Gastrocnemius medialis (tissue), 4 donors: ENCODE measurements at places on chromosomes 16 and 17. TPM values are rescaled to one million over a fixed set of nuclear protein-coding genes. Genes with fewer than 3 reads are reported as not detected.

- H3K27me3 ChIP-seq, result no peaks in the 10 kb centered on the region
- H3K4me1 ChIP-seq, result peaks cover 39% of the 10 kb centered on the region
- H3K4me3 ChIP-seq, result no peak overlapping the region
- peak overlapping the region; percentile 82 for H3K27ac ChIP-seq
- H3K36me3 ChIP-seq, result no peaks in the 10 kb centered on the region
- no peak for DNase-seq
These were observed 5.8 kb downstream of the GPT2 start for GRCh38 chr16:46889942-46890300.

- peaks cover 22% of the 10 kb centered on the region for H3K4me1 ChIP-seq
- H3K36me3 ChIP-seq, result no peaks in the 10 kb centered on the region
- no peaks in the 10 kb centered on the region for H3K27me3 ChIP-seq
- DNase-seq, result no peak
- no peak overlapping the region for H3K27ac ChIP-seq
- peak overlapping the region; percentile 72 for H3K4me3 ChIP-seq
These were observed 3.8 kb downstream of the AXIN2 start for GRCh38 chr17:65557349-65558310.

The CORO6 gene
- 640 TPM for total RNA-seq

The C1QL1 gene
- not detected for total RNA-seq

GRCh38 chr17:83178533-83179304, 99.3 kb downstream of the METRNL start:
- H3K4me1 ChIP-seq, result no peaks in the 10 kb centered on the region

The ITGB3 gene
- total RNA-seq, result 1.9 TPM

DNA sequence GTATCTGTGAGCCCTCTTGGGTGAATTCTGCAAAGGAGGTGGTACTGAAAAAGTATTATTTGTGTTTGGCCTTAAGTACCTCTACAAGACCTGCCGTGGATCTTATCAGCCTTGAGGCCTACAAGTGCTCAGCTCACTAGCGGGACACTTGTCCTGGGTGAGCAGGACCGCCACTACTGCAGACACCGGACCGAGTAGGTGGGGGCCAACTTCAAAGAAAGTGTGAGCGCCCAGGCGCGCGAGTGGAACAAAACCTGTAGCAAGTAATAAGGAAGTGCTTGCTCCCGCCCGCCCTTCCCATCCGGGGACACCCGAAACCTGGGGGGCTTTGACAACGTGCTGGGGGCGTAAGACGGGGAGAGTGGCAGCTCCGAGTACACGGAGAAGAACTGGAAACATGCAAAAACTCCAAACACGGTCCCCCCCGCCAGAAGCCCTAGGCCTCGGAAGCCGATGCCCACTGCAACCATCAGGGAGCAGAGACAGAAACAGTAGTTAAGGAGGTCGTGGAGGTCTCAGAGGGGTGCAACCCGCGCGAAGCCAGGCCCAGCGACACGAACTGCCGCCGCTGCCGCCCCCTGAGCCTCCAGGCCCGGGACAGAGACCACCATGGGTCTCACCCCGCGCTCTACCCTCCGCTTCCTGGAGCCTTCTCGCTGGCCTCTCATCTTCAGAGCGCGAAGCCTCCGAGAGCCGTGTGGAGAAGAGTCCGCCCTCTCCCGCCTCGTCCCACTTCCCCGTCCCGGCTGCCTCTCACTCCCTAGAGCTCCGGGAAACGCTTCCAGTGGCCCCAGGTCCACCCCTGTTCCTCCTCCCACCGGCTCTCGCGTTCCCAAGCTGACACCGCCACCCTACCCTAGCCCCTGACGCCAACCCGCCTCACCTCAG, 537 bp downstream of the CNOT1 start:
- H3K36me3 ChIP-seq, result peaks cover 13% of the 10 kb centered on the region
- peak overlapping the region; percentile 95 for H3K27ac ChIP-seq
- H3K27me3 ChIP-seq, result no peaks in the 10 kb centered on the region
- H3K4me1 ChIP-seq, result peaks cover 35% of the 10 kb centered on the region

DNA sequence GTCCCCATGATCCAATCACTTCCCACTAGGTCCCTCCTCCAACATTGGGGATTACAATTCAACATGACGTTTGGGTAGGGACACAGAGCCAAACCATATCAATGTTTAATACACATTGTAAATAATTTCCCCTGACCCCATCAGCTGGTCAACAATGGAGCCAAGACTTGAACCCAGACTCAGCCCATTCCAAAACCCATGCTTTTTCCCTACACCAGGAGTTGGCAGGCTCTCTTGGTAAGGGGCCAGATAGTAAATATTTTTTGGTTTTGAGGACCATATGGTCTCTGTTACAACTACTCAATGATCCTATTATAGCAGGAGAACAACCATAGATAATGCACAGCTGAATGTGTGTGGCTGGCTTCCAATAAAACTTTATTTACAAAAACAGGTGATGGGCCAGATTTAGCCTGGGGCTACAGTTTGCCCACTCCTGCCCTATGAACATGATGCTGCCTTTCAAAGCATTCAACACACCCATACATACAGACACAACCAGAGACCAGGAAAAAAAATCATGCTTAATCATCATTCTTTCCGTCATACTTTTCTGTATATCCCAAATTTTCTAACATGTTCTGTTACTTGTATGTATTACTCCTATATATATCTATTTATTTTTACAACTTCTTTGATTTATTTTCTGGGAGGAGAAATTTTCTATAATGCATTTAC, 22.1 kb upstream of the MSI2 start:
- H3K27ac ChIP-seq, result no peak overlapping the region
- no peak overlapping the region for H3K4me3 ChIP-seq
- H3K4me1 ChIP-seq, result no peaks in the 10 kb centered on the region
- DNase-seq, result no peak
- H3K36me3 ChIP-seq, result no peaks in the 10 kb centered on the region
- H3K27me3 ChIP-seq, result no peaks in the 10 kb centered on the region

DNA sequence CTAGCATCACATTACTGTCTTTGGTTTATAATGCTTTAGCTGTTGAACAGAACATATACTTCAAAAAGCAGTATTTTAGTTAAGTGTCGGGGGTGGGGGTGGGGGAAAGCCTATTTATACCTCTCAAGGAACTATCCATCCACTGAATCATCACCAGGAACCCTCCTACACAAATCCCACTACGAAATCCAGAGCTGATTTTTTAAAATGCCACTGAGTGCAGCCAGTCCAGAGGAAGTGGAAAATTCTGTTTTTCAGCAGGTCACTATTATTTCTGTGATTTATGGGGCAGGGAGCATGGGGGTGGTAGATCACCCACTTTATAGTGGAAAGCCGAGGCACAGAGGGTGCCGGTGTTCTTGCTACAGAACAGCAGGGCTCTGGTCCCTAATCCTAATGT, 284.1 kb downstream of the SOX9 start:
- H3K27ac ChIP-seq, result no peak overlapping the region
- no peaks in the 10 kb centered on the region for H3K36me3 ChIP-seq
- no peak overlapping the region for H3K4me3 ChIP-seq
- DNase-seq, result no peak
- H3K4me1 ChIP-seq, result no peaks in the 10 kb centered on the region
- no peaks in the 10 kb centered on the region for H3K27me3 ChIP-seq

- peaks cover 17% of the 10 kb centered on the region for H3K4me1 ChIP-seq
- H3K4me3 ChIP-seq, result no peak overlapping the region
- no peaks in the 10 kb centered on the region for H3K27me3 ChIP-seq
These were observed 12.1 kb downstream of the NDEL1 start for GRCh38 chr17:8447799-8448198.

DNA sequence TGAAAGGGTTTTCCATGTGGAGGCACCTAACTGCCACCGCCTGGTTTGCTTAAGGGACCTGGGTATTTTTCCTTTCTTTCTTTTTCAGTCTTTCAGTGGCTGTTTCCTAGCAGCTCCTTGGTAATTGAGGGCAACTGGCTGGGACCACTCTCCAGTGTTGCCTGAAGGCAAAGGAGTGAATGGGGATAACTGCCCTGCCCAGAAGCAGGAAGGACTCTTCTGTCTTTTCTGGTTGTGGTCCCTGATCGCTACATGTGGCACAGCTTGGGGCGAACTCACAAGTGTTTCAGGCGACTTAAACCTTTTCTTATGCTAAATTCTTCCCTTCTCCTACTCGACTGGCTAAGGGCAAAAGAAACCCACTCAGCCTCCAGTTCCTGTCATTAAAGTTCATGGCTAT, 10.1 kb upstream of the TMEM98 start:
- DNase-seq, result no peak
- H3K27ac ChIP-seq, result no peak overlapping the region
- no peak overlapping the region for H3K4me3 ChIP-seq
- H3K4me1 ChIP-seq, result no peaks in the 10 kb centered on the region
- H3K36me3 ChIP-seq, result no peaks in the 10 kb centered on the region

The NRN1L gene
- total RNA-seq, result 1.1 TPM

The ZNF423 gene
- 12.2 TPM for total RNA-seq

GRCh38 chr16:1919327-1919998, 1.2 kb upstream of the HS3ST6 start:
- H3K4me1 ChIP-seq, result no peaks in the 10 kb centered on the region
- no peak for DNase-seq
- H3K27ac ChIP-seq, result no peak overlapping the region
- H3K4me3 ChIP-seq, result no peak overlapping the region
- H3K27me3 ChIP-seq, result peaks cover 80% of the 10 kb centered on the region

DNA sequence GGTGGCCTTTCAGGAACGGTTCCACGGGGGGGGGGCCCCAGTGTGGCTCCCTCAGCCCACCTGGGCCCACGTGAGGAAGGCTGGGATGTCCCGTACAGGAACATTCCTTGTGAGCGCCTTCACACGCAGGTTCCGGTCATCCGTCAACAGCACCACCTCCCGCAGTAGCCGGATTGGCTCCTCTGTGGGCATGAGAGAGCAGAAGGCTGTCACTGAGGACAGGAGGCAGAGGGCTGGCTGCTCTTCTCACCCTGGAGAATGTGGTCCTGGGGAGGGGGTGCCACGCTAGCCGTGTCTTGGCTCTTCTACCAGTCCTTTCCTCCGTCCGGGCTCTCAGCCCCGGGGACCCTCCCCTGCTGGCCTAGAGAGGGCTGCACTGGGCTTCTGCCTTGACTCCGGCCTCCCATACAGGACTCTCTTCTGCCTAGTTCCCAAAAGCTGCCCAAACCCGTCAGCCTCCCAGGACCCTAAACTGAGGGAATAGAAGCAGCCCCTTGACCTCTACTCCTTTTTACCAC, 6.6 kb downstream of the HIC1 start:
- H3K27ac ChIP-seq, result peak overlapping the region; percentile 82
- no peak overlapping the region for H3K4me3 ChIP-seq
- DNase-seq, result no peak
- peaks cover 30% of the 10 kb centered on the region for H3K4me1 ChIP-seq
- no peaks in the 10 kb centered on the region for H3K36me3 ChIP-seq
- no peaks in the 10 kb centered on the region for H3K27me3 ChIP-seq

GRCh38 chr17:47806026-47806912, 15.3 kb downstream of the OSBPL7 start:
- no peak overlapping the region for H3K4me3 ChIP-seq
- peak; percentile 47 for DNase-seq
- H3K27me3 ChIP-seq, result no peaks in the 10 kb centered on the region
- peak overlapping the region; percentile 69 for H3K27ac ChIP-seq
- peaks cover 16% of the 10 kb centered on the region for H3K36me3 ChIP-seq

GRCh38 chr16:24819462-24820040, 26.2 kb upstream of the SLC5A11 start:
- peak overlapping the region; percentile 20 for H3K27ac ChIP-seq
- peaks cover 4% of the 10 kb centered on the region for H3K36me3 ChIP-seq
- H3K4me3 ChIP-seq, result no peak overlapping the region
- no peaks in the 10 kb centered on the region for H3K4me1 ChIP-seq
- no peaks in the 10 kb centered on the region for H3K27me3 ChIP-seq

DNA sequence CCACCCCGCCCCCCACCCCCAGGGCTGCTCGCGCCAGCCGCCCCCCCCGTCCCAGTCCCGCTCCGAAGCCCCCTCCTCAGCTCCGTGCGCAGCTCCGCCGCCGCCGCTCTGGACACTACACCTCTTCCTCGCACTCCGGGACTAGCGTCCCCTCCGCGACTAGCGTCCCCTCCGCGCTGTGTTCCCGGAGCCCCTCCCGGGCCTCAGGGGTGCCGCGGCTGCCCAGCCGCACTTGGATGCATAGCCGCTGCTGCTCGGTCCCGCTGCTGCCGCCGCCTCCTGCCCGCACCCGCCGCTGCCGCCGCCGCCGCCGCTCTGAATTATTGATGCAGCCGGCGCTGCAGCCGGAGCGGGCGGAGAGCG, at the start of gene CBLN1:
Gene CBLN1, minus strand, starts transcription at position 359 of the 363 bp plus-strand sequence. CDS start 373 bp downstream, outside the sequence.
- H3K4me1 ChIP-seq, result peaks cover 26% of the 10 kb centered on the region
- H3K27ac ChIP-seq, result no peak within 1 kb of the TSS
- no peaks in the 10 kb centered on the region for H3K36me3 ChIP-seq

The COPRS gene
- total RNA-seq, result 71.7 TPM

DNA sequence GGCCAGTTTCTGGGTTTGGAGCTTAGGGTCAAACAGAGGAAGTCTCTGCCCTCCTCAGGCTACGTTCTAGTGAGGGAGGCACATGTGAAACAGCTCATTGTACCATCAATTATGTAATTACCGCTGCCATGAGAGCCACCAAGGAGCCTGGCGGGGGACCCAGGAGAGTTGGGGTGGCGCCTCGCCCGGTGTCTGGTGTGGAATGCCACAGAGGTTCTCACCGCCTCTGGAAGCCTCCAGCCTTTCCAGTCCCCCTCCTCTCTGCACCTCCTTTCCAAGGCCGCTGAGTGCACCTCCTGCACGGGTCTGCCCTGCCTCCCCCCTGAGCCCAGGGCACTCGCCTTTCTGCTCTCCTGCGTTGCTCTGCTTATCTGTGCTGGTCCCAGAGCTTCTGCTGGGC, 51.4 kb downstream of the SREBF1 start:
- H3K27me3 ChIP-seq, result no peaks in the 10 kb centered on the region
- peaks cover 49% of the 10 kb centered on the region for H3K4me1 ChIP-seq
- no peaks in the 10 kb centered on the region for H3K36me3 ChIP-seq
- H3K4me3 ChIP-seq, result no peak overlapping the region
- DNase-seq, result no peak

GRCh38 chr17:63447471-63448009, 1.4 kb upstream of the CYB561 start:
- H3K4me1 ChIP-seq, result peaks cover 25% of the 10 kb centered on the region
- no peak for DNase-seq
- peak overlapping the region; percentile 83 for H3K27ac ChIP-seq

GRCh38 chr17:9308069-9308468, 267.6 kb downstream of the STX8 start:
- no peak overlapping the region for H3K4me3 ChIP-seq
- H3K4me1 ChIP-seq, result no peaks in the 10 kb centered on the region
- DNase-seq, result no peak

DNA sequence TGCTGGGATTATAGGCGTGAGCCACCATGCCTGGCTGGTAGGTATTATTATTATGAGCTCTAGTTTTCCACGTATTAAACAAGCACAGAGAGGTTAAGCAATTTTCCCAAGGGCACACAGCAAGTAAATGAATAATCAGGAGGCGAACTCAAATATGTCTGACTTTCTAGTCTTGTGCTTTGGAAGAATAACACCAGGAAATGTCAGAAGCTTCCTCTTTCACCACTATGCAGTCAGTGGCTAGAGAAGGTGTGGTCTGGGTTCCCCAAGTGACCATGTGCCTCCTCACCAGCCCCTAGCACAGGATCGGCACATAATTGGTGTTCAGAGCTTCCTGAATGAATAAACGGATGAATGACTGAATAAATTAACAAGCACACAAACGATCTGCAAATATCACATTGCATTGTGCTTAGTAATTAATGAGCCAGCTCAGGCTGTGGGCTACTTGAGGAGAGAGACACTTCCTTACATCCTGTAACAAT, 21.6 kb upstream of the SCNN1B start:
- H3K4me1 ChIP-seq, result no peaks in the 10 kb centered on the region
- DNase-seq, result no peak
- H3K27me3 ChIP-seq, result no peaks in the 10 kb centered on the region
- no peak overlapping the region for H3K4me3 ChIP-seq
- no peaks in the 10 kb centered on the region for H3K36me3 ChIP-seq
